AG04450 (cell line): ENCODE measurements at places on chromosomes 4 and X.

DNA sequence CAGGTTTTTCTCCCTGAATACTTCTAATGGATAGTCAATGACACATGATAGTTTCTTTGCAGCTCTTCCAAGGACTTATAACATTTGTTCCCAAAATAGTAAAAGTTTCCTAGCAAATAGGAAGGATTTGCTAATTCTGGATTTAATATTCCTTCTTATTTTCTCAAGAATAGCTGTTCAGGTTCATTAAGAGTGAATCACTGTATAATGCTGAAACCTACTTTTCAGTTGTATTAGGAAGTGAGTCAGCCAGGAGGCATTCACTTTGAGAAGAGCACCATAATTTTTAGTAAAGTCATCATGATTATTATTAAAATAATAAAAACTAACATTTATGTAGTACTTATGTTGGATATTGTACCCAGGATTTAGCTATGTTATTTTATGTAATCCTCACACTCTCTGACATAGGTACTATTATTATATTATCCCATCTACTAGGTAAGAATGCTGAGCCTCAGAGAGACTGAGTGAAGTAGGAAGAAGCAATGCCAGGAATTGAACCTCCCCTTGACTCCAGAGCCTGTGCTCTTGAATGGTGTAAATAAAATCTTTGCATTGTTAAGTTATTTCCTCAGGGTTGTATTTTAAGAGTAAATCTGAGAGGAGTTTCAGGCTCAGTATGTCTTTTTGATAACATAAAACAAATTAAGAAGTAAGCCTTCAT is 114.8 kb downstream of the REELD1 start:
- peak; percentile 38 for DNase-seq

GRCh38 chr4:180455226-180455625 is 1788.0 kb upstream of the TENM3 start:
- no peak for DNase-seq

DNA sequence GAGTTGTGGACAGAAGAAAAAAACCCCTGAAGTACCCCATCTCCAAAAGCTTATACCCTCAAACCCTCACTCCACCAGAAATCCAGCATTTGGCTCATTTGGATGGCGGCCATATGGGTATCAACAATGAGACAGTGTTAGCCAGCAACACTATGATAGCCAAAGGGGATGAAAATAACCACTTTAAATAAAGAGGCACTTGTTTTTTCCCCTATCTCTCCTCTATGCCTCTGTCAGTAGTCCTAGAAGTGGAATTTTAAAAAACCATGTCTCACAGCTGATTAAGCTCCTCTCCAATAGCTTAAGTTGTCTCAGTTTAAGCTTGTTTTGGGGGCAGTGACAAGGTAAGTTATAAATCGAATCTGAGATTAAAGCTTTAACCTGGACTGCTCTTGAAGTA is 124.0 kb downstream of the MOSPD2 start:
- no peak for DNase-seq

- no peak for DNase-seq
Measured at GRCh38 chr4:97938141-97938540, 205.1 kb downstream of the STPG2 start.

- no peak for DNase-seq
Measured at GRCh38 chr4:8725071-8725841, 132.7 kb downstream of the CPZ start.

DNA sequence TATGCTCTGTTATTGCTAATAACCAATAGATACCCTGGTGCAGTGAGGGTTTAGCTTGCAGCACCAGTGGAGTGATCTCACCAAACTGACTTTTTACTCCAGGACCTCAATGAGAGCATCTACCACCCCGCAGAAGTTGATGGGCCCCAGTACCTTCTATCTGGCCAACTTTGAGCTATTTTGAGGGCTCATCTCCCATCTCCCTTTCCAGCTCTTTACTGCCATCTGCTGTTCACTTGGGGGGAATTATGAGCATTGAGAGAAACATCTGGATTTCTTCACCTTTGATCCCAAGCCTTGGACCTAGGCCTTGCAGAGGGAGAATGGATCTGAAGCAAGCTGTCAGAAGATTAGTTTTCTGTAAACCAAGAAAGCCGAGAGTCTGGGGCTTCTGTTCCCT is 143.6 kb downstream of the TMEM164 start:
- no peak for DNase-seq

DNA sequence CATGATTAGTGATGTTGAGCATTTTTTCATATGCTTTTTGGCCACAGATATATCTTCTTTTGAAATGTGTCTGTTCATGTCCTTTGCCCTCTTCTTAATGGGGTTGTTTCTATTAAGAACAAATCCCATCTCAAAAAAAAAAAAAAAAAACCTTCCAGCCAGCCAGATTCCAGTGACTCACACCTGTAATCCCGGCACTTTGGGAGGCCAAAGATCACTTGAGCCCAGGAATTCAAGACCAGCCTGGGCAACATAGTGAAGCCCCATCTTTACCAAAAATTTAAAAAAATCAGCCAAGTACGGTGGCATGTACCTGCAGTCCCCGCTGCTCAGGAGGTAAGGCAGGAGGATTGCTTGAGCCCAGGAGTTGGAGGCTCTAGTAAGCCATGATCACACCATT is 5.1 kb downstream of the RAB33B start:
- no peak for DNase-seq

DNA sequence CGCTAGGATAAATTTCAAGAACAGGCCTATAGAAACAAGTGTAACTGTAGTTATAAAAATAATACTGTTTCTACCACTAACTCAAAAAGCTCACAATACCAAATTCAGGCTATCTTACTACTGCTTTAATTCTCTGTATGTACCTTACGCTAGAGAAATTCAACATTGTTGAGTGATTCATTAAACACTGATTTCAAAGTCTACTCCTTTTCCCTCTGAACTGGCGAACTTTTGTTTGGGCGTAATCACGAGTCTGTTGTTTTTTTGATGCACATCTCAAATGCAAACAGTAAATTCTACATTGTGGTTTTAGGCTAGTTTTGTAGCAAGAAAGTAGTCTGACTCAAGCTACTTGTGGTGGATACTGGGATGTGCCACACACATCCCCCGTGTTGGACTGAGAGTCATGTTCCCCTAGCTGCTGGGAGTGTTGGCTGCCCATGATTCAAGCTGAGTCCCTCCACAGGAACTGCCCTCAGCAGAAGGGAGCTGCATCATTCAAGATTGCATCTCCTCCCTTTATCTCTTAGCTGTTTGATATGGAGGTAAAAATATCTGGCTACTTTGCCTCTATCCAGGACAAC is 406.1 kb downstream of the RAPGEF2 start:
- DNase-seq = no peak

DNA sequence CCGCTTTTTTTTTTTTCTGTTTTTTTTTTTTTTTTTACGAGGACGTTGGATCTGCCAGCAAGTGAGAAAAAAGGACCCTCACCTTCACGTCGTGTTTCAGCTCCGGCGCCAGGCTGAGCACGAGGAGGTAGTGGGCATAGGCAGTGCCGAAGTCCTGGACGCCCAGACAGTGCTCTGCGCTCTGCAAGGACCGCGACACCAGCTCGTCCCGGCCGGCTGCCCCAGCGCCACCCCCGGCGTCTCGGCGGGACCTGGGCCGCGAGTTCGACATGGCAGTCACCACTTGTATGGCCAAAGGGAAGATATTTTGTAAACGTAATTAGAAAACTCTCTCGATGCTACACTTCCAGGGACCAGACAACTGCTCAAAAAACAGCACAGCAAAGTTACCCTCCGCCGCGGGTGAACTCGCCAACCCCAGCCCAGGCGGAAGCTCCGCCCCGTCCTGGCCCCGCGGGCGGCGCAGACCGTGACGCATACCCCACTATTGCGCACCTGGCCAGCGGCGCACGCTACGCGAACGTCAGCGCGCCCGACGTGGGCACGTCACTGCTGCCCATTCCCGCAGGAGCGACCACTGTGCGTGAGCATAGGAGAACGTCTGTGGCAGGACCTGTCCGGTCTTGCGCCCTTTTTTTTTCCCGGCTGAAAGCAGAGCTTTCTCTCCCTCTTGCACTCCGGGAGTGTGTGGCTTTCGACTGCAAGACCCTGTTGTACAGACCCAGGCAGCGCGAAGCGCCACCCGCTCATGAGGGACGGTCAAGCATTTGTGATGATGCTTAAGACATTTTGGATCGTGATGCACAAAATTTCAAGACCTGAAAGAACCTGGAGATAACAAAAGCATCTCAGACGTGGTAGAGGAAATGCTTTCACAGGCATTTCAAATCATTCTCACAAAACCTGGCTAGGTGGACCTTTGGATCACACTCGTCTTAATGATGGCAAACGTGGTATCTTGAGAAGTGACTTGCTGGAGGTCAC is at the start of gene PRMT9:
Gene PRMT9, minus strand, starts transcription at position 447 of the 984 bp plus-strand sequence. Its CDS starts 176 bp downstream, at position 271.
- peak; percentile 80 for DNase-seq

DNA sequence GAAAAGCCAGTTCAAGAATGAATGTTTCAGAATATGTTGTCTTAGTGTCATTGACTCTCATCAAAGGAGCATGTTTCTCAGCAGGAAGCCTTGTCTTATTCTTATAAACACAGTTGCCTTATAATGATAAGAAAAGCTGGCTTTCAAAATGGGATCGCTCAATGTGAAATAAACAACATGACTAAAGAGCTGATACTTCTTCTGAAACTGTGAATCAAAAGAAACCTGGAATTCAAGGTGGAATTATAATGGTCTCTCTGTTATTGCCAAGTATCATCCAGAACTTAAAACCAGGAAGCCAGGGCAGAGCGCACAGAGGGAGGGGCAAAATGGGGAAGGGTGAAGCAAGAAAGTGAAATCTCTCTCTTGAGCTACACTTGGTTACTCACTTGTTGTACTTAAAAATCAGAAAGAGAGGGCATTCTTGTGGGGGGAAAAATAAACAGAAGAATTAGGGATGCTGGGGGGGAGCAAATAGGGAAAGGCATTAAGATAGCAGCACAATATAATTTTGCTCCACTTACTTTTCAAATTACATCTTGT is 270.0 kb downstream of the MAPK10 start:
- no peak for DNase-seq

- DNase-seq = no peak
Measured at GRCh38 chr4:9953089-9953488, 68.2 kb downstream of the SLC2A9 start.

DNA sequence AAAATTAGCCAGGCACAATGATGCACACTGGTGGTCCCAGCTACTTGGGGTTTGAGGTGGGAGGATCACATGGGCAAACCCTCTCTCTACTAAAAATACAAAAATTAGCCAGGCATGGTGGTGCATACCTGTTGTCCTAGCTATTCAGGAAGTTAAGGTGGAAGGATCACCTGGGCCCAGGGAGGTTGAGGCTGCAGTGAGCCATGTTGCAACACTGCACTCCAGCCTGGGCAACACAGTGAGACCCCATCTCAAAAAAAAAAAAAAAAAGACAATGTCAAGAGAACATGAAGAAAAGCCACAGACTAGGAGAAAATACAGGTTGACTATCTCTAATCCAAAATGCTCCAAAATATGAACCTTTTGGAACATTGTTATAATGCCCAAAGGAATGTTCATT is 153.8 kb downstream of the NEK1 start:
- DNase-seq = no peak

DNA sequence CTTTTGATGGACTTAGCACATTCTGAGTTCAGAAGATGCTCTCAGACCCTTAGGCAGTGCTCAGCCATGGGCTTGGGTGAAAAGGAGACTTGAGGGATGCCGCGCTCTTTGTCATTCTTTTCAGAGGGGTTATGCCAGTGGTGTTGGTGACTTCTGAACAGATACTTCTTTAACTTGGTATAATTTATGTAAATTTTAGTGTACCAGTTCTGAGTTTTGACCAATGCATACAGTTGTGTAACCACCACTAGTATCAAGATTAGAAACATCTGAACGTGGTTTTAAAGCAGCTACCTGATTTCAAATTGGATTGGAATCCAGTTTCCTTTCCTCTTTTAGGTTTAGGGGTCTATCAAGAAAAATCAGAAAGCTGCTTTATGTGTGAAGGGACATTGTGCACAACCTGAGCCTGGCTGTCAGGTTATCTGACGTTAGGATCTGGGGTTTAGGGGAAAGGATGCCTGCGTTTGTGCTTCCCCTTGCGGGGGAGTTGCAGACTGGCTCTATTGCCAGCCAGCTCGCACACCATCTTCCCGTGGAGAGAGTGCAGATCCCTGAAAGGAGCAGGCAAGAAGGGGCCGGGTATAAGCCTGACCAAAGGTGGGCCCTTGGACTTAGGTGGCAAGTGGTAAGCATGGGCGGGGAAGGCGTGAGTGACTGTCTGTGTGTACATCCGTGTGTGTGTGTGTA is 19.0 kb downstream of the SMS start:
- no peak for DNase-seq

DNA sequence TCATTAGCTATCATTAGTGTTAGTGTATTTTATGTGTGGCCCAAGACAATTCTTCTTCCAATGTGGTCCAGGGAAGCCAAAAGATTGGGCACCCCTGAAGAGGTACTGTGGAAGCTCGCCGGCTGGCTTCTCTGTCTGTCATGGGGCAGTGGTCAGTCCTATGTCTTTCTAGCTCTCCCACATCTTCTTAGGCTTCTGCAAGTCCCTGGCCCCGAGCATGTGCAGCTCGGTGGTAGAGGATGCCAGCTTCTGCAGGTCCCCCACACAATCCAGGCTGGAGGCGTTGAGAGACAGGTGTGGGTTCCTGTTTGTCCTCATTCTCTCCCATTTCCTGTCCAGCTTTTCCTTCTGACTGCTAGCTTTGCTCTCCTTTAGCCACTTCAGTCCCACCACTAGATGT is 134.1 kb upstream of the NALF2 start:
- DNase-seq = no peak

DNA sequence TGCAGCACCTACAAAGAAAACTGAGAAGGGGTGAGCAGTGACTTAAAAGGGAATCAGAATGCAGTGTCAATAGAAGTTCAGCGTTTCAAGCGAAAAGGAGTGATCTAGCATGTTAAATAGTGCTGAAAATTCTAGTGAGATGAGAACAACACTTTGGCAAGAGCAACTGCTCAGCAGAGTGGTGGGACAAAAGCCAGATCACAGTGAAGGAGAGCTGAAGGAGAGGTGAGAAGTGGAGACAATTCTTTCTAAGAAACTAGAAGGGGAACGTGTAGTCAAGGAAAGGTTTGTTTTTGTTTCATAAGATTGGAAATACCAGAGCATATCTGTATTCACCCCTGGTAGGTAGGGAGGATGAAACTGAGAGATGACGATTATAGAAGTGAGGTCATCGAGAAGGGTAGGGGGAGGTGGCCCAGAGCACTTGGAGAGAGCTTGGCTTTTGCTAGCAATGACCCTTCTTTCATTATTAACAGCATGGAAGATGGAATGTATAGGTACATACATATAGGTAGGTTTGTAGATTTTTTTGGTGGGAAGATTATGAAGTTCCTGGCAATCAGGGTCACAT is 33.7 kb downstream of the SRPX2 start:
- no peak for DNase-seq

- no peak for DNase-seq
Measured at GRCh38 chr4:177547985-177548384, 105.7 kb upstream of the AGA start.
